ENCODE measurements at places on chromosomes 6 and 20. TPM values are rescaled to one million over a fixed set of nuclear protein-coding genes. Genes with fewer than 3 reads are reported as not detected.

GRCh38 chr6:32692019-32692418 lies 25.6 kb upstream of the HLA-DQB1 start:
- H3K27me3 ChIP-seq, result no peaks in the 10 kb centered on the region
- H3K4me3 ChIP-seq, result no peak overlapping the region
- no peaks in the 10 kb centered on the region for H3K4me1 ChIP-seq
- no peak for DNase-seq
- H3K27ac ChIP-seq, result no peak overlapping the region

- H3K4me3 ChIP-seq, result no peak overlapping the region
- DNase-seq, result peak; percentile 52
- no peak overlapping the region for H3K27ac ChIP-seq
- peaks cover 16% of the 10 kb centered on the region for H3K4me1 ChIP-seq
- H3K27me3 ChIP-seq, result no peaks in the 10 kb centered on the region
- H3K36me3 ChIP-seq, result no peaks in the 10 kb centered on the region
These were observed 36.1 kb downstream of the PSMB1 start for GRCh38 chr6:170516783-170517616.

GRCh38 chr6:130949553-130949952 lies 113.5 kb downstream of the EPB41L2 start:
- H3K4me1 ChIP-seq, result no peaks in the 10 kb centered on the region
- no peaks in the 10 kb centered on the region for H3K36me3 ChIP-seq
- H3K4me3 ChIP-seq, result no peak overlapping the region
- H3K27me3 ChIP-seq, result no peaks in the 10 kb centered on the region
- no peak for DNase-seq

GRCh38 chr20:20732641-20733040 lies 20.2 kb upstream of the RALGAPA2 start:
- no peak overlapping the region for H3K4me3 ChIP-seq
- peak; percentile 39 for DNase-seq

GRCh38 chr20:61886721-61887595 lies 178.7 kb downstream of the TAF4 start:
- H3K27ac ChIP-seq, result no peak overlapping the region
- no peaks in the 10 kb centered on the region for H3K27me3 ChIP-seq
- no peaks in the 10 kb centered on the region for H3K4me1 ChIP-seq
- DNase-seq, result no peak

GRCh38 chr20:4726710-4727397 lies 5.1 kb downstream of the PRND start:
- no peaks in the 10 kb centered on the region for H3K4me1 ChIP-seq
- no peaks in the 10 kb centered on the region for H3K27me3 ChIP-seq
- H3K27ac ChIP-seq, result no peak overlapping the region
- DNase-seq, result no peak

GRCh38 chr6:132798869-132799538 lies 567 bp upstream of the SLC18B1 start:
- H3K4me1 ChIP-seq, result peaks cover 7% of the 10 kb centered on the region
- H3K4me3 ChIP-seq, result peak overlapping the region; percentile 65
- DNase-seq, result peak; percentile 75
- no peaks in the 10 kb centered on the region for H3K27me3 ChIP-seq

DNA sequence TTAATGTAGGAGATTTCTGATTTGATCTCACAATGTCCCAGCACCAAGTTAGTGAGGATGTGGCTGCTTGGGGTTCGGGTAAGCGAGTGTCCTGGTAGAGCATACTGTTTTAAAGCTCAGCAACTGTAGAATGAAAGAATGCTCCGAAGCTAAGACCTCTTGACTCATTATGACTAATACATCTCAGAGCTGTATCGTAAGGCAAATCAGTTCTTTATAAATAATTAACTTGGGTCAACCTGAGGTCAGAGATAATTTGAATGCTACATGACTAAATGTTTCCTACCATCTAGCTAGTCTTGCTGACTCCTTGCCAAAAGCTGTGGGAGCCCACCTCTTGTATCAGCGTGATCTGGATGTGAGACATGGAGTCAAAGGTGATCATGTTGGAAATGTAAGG lies 128.8 kb upstream of the PDE7B start:
- no peaks in the 10 kb centered on the region for H3K36me3 ChIP-seq
- no peaks in the 10 kb centered on the region for H3K27me3 ChIP-seq
- H3K4me1 ChIP-seq, result no peaks in the 10 kb centered on the region
- no peak overlapping the region for H3K27ac ChIP-seq

DNA sequence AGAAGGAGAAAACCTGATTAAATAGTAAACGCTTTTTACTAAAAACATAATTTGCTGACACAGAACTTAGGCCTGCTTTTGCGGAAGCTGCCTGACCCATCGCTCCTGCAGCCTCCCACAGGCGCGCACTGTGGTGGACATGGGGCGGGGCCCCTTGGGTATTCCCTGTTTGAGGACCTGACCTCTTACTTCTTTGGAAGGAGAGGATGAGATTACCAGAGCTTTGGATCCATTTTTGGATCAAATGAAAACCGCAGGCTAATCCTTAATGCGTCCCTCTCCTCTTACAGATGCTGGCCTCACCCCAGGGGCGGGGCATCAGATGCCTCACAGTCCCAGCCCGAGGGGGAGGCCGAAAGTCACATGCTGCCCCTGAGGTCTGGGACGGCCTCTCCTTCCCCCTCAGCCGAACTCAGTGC lies 151.0 kb downstream of the SCML4 start:
- H3K4me1 ChIP-seq, result peaks cover 43% of the 10 kb centered on the region
- DNase-seq, result peak; percentile 65
- peak overlapping the region; percentile 39 for H3K27ac ChIP-seq
- H3K27me3 ChIP-seq, result no peaks in the 10 kb centered on the region

DNA sequence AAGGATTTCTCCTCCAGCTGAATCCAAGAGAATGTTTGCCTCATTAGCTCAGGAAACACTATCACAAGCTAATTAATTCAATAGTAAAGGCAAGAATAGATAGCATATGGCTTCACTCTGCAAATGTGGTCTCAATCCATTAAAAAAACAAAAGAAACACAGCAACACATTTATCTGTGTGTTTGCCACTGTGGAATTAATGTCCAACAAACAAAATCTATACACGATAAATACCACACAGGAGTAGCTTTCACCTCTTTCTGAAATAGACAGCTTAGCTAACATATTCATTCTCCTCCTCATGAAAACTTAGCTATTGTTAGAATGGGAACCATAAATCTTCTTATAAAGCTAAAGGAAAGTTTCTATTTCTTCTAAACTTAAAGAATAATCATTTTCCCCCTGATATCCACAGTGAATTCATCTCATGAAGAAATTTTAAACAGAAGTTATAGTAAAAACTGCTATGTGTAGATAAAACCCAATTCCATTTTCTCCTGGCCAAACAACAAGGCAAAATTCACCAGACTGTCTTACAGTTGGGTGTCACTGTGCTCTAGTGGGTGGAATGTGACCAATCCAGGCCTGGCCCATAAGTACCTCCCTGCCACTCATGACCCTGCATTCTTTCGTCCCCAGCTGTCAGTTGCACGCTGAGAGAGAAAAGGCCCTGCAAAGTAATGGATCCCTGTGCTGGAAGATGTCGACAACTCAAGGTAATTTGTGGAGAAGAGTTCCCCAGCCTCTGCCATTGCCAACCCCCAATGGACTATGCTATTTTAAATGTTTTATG lies 92.9 kb upstream of the NRSN1 start:
- H3K36me3 ChIP-seq, result no peaks in the 10 kb centered on the region
- no peak overlapping the region for H3K4me3 ChIP-seq
- H3K27me3 ChIP-seq, result no peaks in the 10 kb centered on the region
- H3K27ac ChIP-seq, result no peak overlapping the region

DNA sequence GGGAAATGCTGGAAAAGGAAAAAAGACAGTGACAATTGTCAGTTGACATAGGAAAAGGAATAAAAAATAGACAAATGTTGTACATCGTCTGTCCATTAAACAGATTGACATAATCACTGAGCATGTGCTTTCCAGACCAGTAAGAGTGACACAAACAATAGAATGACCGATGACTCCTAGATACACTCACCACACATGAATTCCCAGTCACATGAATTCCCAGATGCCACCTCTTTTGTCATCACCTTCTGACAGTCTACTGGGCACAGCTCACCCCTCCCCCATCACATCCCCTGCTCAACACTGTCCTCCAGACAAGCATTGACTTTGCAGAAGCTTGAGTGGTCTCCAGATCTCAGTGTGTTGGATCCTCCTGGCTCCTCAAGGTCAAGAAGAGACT lies 25.9 kb downstream of the POM121L2 start:
- H3K4me3 ChIP-seq, result no peak overlapping the region
- no peak overlapping the region for H3K27ac ChIP-seq
- no peaks in the 10 kb centered on the region for H3K36me3 ChIP-seq
- H3K4me1 ChIP-seq, result no peaks in the 10 kb centered on the region

DNA sequence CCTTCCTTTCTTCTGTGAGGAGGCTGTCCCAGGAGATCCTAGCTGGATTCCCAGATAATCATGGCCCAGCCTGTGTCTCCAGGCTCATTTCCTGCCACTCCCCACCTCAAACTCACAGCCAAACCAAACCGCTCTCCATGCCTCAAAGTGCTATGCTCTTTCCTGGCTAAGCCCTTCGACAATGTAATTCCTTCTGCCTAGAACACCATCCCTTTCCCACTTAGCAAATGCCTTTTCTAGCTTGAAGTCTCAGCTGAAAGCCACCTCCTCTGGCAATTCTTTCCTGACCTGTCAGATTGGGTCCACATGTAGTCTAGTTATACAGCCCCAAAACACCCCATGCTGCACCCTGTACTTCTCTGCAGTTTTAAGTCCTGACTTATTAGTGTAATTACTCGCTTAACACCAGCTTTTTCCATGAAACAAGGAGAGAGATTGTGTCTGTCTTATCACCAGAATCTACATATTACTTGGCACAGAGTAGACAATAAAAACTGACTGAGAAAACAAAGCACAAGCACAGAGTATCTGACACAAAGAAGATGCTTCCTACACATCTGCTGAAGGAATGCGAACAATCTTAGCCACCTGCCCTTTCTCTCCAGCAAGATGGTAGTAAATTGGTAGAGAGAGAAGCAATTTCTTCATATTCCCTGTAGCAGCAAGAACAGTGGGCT lies 5.4 kb downstream of the TRIM26 start:
- no peaks in the 10 kb centered on the region for H3K36me3 ChIP-seq
- peak overlapping the region; percentile 75 for H3K27ac ChIP-seq
- no peak for DNase-seq
- H3K27me3 ChIP-seq, result no peaks in the 10 kb centered on the region

GRCh38 chr6:40406175-40406574 lies 181.0 kb downstream of the LRFN2 start:
- no peak for DNase-seq
- no peaks in the 10 kb centered on the region for H3K36me3 ChIP-seq
- H3K27ac ChIP-seq, result no peak overlapping the region
- H3K4me1 ChIP-seq, result peaks cover 10% of the 10 kb centered on the region
- no peaks in the 10 kb centered on the region for H3K27me3 ChIP-seq
- H3K4me3 ChIP-seq, result no peak overlapping the region

GRCh38 chr6:98777762-98778161 lies 56.6 kb upstream of the POU3F2 start:
- no peak for DNase-seq
- H3K27ac ChIP-seq, result no peak overlapping the region

DNA sequence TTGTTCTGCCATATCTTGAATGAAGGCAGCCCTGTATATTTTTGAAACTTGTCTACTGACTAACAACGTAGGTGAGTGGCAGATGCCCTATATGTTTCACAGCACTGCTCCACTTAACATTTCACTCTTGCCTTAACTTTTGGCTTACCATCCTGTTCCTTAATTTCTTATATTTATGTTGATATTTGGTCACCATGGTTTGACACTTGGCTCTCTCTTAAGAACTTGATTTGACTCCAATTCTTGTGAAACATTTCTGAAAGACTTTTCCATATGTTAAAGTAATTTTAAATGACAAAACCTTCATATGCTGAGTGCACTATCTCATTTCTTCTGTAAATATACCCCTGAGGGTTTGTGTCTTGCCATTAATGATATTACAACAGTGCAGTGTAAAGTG lies 434.3 kb upstream of the IMPG1 start:
- H3K27ac ChIP-seq, result no peak overlapping the region

DNA sequence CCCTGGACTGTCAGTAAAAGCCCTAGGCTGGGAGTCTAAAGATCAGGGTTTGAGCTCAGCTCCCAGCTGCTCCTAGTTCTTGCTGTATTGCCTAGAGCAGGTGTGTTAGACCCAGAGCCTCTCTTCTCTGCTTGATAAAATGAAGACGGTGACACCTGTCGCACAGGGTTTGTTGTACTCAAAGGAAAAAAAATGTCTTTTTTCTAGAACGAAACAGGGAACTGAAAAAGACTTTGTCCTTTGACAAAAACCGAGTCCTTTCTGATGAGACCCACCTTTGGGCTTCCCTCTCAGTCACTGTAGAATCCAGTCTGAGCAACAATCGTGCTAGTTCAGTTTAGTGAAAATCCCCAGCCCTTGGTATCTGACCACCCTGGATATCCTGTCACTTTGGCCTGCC lies 102.1 kb upstream of the LAMP5 start:
- H3K4me3 ChIP-seq, result no peak overlapping the region
- H3K36me3 ChIP-seq, result no peaks in the 10 kb centered on the region
- DNase-seq, result no peak
- no peak overlapping the region for H3K27ac ChIP-seq

DNA sequence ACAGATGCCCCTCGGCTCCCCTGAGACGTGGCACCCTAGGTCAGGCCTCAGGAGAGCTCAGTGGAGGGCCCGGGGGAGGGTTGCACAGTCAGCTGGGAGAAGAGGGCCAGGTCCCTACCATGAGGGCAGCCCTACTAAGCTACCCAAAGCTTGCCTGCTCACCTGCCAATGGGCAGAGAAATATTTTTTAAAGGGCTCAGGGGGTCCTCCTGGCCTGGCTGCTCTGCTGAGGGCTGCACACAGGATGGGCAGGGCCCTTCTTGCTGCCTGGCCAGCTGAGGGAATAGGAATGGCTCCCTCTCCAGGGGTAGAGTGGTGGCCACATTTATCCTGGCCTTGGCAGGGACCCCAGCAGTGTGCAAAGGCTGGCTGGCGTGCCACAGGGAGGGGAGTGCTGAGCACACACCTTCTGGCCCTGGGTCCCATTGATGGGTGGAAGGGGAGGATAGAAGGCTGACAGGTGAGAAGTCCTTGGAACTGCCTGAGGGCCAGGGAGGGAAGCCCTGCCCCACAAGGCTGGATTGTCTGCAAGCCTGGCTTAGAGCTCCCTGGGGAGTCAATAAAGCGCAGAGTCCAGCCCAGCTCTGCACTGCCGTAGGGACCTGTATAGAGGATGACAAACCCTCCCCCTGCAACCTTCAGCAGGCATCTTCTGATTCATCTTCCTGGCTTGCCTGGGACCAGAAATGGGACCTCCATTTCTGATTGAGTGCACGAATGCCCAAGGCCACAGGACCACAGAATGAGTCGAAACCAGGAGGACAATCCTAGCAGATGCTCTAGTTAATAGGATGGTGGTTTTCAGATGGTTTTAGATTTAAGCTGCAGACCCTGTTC lies 62.1 kb downstream of the NOL4L start:
- peaks cover 2% of the 10 kb centered on the region for H3K27me3 ChIP-seq
- no peaks in the 10 kb centered on the region for H3K36me3 ChIP-seq
- no peak overlapping the region for H3K27ac ChIP-seq
- no peak for DNase-seq

Gene GTSF1L
- not detected for total RNA-seq

Gene TAF8
- 43.3 TPM for total RNA-seq

Gene HLA-DOA
- 0.68 TPM for total RNA-seq

Gene LAMA5
- 35.8 TPM for total RNA-seq

Gene GJA10
- total RNA-seq, result not detected

Gene GSTA1
- total RNA-seq, result 0.27 TPM

Data from gastrocnemius medialis (tissue), 4 donors.